ENCODE measurements at places on chromosomes 16 and 17.
A peak's percentile ranks its signal among the peaks of the same experiment; 100 is the strongest.

DNA sequence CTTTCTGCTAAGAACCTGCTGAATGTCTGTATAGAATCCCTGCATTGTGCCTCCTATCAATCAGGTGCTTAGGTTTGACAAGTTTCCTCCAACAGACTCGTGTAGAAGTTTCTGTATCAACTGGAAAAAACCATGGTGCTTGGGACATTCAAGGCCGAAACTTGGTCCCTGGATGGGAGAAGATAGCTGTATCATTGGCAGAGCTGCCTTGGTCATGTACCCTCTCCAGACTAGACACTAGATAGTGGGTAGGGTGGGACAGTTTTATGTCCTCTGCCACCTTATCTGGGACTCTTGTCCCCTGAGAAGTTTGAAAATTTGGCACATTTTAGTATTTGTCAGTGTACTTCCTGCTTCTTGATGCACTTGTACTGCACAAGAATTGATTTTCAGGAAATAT, 520.8 kb downstream of the WWOX start:
- no peak for DNase-seq

- no peak for DNase-seq
These were observed 24.7 kb upstream of the WSB1 start for GRCh38 chr17:27269201-27269600.

GRCh38 chr17:32445497-32445896, 1.2 kb downstream of the PSMD11 start:
- DNase-seq: no peak

DNA sequence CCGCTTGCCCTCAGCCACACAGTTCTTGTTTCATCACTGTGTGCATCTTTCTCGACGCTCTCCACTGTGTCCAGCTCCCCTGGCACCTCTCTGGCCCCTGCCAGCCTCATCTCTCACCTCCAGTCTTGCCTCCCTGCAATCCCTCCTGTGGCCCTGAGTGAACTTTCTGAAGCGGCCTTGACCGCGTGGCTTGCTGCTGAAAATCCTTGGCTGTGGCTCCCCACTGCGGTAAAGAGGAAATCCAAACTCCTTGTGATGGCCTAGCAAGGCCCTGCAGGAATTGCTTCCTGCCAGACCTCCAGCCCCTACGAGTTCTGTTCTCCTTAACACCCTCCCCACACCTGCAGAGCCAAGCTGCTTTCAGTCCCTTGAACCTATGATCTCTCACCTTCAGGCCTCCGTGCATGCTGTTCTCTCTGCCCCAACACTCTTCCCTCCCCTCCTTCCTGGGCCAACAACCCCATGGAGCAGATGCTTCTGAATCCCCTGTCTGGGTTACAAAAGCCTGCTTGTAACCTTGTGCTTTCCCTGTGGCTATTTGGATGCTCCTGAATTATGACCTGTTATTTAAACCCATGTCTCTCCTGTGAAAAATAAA, 33.6 kb upstream of the BRD7 start:
- no peak for DNase-seq

DNA sequence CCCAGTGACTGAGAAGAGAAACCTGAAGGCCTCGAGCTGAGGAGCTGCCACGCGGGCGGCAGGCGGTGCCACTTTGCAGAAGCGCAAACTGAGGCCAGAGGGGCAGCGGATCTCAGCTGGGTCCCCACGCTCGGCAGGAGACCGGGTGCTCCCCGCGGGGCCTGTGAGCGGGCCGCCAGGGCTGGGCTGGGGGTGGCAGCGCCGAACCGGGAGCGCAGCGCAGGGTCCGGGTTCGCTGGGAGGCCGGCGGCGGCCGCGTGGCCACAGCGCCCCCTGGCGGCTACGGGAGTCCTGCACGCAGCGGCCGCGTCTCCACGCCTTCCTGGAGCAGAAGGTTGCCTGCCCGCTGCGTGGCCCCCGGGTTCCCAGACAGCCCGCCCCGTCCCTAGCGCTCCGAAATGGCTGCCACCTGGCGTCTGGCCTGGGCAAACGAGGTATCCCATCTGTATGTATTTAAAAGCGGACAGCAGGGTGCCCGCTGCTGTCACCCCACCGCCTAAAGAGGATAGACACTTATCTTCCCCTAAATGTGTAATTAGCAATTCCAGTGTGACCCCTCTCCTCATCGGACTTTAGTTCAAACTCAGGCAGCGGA, 96.1 kb upstream of the CDH5 start:
- peak; percentile 81 for DNase-seq

DNA sequence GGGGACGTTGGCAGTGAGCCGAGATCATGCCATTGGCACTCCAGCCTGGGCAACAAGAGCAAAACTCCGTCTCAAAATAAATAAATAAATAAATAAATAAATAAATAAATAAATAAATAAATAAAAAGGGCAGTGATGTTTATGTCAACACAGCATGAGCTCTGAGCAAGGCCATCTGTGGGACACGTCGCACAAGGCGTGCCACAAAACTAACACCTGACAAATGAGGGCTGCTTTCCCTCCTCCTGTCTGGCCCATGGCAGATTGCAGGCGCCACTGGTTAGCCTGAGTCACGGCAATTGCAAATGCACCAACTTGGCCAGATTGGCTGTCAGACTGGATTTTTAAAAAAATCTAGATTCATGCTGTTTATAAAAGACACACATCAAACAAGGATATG, 25.9 kb upstream of the SPNS3 start:
- peak; percentile 29 for DNase-seq

GRCh38 chr17:42617956-42618431, 8.5 kb downstream of the TUBG1 start:
- DNase-seq: no peak

DNA sequence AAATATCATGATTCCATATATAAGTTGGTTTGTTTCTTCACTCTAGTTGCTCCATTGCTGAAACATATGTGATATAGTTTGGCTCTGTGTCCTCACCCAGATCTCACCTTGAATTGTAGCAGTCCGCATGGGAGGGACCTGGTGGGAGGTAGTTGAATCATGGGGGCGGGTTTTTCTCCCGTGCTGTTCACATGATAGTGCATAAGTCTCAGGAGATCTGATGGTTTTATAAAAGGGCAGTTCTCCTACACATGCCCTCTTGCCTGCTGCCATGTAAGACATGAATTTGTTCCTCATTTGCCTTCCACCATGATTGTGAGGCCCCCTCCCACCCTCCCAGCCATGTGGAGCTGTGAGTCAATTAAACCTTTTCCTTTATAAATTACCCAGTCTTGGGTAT, 915.5 kb downstream of the KCNJ2 start:
- no peak for DNase-seq

DNA sequence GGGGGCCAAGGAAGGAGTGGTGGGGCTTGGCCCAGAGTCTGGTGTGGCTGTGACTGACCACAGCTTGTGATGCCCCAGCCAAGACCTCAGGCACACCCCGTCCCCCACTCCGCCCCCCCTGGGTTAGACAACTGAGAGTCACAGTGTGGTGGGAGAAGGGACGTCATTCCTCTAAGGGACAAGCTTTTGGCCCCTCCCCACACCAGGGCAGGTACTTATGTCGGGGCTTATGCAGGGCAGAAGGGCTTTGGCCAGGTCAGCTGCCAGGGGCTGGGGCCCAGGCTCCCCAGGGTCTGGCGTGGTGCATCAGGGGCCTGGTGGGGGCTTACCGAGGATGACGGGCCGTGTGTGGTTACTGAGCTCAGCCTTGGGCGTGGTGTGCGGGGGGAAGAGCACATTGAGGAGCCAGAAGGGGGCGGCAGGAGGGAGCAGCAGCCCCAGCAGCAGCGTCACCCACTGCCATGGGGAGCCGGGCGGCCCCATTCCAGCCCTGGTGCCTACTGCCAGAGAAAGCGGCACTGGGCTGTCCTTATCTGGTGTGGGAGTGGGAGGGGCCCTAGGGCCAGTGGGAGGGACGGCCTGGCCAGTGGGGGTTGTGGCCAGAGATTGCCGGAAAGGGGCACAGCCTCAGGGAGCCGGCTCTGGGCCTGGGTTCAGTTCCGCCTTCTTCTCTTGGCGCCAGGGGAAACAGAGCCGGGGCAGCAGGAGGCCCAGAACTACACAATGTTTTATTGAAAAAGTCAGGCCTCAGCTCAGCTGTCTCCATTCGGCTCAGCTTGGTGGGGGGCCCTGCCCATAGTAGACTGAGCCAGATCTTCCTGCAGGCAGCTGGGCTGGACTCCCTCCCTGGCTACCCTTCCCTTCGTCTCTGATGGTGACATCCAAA, at the start of gene LCAT:
TSS of gene LCAT (minus strand) at position 502 of the 886 bp plus-strand sequence. CDS start at position 483, 19 bp downstream.
- no peak for DNase-seq

DNA sequence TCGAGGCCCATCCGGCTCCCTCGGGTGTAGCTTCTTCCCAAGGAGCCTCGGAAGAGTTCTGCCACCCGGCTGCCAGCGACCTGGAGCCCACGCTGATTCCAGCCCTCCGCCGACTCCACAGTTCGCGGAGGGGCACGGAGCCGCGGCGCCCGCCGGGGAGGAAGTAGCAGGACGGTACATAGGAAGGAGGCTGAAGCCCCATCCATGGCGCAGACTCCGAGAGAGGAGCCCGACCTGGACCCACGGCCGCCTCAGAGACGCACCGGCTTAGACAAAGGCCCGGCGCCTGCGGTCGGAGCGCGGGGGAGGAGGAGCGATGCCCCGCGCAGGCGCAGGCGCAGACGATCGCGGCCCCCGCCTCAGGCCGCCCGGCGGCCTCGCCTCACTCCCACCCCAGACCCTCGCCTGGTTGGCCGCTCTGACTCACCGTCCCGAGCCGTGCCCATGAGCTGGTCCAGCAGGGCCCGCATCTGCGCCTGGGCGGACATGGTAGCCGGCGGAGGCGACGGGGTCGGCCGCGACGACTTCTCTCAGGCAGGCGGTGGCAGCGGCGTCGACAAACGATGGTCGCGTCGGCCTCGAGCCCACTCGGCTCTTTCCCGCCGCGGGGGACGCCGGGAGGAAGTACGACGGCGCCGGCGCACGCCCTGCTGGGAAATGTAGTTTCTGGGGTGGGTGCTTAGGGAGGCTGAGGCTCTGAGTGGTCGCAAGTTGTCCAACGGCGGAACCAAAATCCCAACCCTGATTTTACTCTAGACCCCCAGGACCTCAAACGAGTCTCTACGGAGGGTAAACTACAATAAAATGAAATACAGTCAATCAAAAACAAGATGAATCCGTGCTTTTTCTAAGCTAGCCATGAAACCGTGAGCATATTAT, at the start of gene LUC7L:
TSS of gene LUC7L (minus strand) at position 598 of the 879 bp plus-strand sequence. CDS start at position 488, 110 bp downstream.
- peak; percentile 89 for DNase-seq

DNA sequence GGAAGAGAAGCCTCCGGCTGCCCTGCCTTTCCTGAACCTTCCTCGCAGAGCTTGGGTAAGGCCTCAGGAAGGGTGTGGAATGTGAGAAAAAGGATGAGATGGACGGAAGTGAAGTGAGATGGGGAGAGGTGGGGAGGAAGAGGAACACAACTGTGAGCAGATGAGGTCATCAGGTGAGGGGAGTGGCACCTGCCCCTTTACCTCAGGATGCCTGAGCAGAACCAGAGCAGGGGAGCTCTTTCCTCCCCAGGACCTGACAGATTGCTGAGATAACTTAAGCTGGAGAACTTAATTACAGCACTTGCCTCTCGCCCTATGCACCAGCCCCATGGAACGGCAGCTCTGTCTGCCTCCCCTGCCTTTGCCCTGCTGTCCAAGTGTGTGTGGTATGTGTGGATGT, 29.8 kb downstream of the TMEM132E start:
- no peak for DNase-seq

DNA sequence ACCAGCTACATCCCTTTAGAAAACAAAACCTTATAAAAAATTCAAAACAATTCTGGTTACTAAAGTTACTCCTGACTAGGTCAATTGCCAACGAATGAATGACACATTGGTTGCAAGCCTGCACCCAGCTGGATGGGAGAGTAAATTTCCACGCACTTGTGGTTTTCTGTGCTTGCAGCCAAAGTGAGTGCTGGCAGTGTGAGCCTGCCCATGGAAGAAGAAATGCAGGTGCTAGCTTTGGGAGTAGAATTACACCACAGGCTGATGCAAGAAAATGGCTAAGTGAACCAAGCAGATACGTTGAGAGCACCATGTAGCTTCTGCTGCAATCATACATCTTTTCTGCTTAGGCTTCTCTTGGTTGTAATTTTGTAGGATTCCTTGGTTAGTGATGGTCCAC, 74.6 kb downstream of the SYCE1L start:
- DNase-seq: peak; percentile 20

- no peak for DNase-seq
These were observed 713.2 kb downstream of the CDH11 start for GRCh38 chr16:64408699-64409098.

GRCh38 chr16:9441012-9441411, 349.6 kb downstream of the HAPSTR1 start:
- DNase-seq: no peak

- DNase-seq: no peak
These were observed 1.5 kb downstream of the ZNF319 start for GRCh38 chr16:57998992-57999365.

GRCh38 chr17:61106354-61106753, 293.3 kb upstream of the TBX2 start:
- DNase-seq: no peak

GRCh38 chr16:16578701-16579100, 199.8 kb downstream of the NPIPA7 start:
- no peak for DNase-seq

DNA sequence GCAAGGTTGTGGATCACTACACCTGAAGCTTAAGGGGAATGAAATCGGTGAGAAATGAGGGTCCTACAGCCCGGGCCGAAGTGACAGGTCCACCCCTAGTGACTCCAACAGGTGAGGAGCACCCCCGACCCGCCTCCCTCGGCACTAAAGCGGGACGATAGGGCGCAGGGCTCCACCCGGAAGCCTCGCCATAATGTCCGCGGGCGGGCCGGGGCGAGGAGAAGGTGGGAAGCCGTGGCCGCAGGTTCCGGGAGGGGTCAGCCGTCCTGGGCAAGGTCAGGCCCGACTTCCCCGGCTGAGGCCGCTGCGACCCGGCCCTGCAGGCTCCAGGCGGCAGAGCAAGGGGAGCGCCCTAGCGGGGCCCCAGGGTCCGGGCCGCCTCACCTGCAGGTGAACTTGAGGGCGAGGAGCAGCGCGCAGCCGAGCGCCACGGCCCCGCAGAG, 543 bp downstream of the TXNDC11 start:
- no peak for DNase-seq

GRCh38 chr17:4499431-4500190, 930 bp downstream of the SPNS2 start:
- DNase-seq: no peak

DNA sequence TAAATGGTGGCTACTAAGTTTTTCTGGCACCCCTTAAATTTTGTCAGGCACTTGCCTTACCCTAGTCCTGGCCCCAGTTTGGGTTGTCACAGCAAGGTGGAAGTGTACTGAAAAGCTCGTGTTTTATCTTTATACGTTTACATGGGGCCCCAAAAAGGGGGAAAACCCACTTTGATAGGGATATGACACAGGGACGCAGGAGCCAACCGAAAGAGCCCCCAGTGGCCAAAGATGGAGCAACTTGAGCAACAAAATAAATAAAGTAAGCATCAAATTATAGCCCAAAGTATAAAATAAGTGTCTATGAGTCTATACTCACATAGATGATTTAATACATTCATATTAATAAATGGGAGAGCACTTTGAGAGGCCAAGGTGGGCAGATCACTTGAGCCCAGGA, 5.0 kb upstream of the CETP start:
- DNase-seq: no peak

DNA sequence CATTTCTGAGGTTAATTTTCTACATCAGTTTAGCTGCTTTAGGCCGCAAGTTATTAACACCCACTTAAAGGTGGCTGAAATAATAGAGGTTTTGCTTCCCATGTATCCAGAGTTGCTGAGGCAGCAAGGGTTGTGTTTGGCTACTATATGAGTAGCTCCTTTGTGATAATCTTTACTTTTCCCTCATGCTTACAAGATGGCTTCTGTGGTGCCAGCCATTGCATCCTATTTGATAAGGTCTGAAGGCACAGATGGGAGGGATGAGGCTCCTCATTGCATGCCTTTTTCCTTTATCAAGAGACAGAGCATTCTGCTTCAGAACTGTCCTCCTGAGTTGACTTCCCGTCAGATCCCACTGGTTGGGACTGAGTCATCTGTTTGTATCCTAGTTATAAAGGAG, 340.2 kb downstream of the WWOX start:
- DNase-seq: no peak

GRCh38 chr16:50372611-50373344, 4.0 kb upstream of the BRD7 start:
- DNase-seq: peak; percentile 30
